ENCODE measurements at places on chromosomes 1 and 21.

DNA sequence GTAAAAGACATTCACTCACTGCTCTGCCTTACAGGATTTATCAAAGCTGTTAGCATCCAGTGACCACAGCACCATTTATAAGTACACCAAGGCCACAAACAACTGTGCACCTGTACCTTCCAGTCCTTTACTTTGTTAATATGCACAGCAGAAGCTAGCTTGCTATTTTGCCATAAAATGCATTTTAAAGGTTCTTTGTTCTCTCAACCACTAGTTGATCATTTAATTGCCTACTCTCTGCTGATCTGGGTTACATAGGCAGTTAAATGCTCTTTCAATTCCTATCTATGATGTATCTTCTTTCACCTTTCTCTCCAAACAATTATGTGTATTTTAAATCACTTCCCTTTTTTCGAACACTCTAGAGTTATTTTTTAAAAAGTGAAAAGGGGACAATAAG, 126.4 kb downstream of the SIPA1L2 start:
- no peak for DNase-seq

- DNase-seq: no peak
These were observed 58.8 kb upstream of the ZNF644 start for GRCh38 chr1:91080650-91081049.

DNA sequence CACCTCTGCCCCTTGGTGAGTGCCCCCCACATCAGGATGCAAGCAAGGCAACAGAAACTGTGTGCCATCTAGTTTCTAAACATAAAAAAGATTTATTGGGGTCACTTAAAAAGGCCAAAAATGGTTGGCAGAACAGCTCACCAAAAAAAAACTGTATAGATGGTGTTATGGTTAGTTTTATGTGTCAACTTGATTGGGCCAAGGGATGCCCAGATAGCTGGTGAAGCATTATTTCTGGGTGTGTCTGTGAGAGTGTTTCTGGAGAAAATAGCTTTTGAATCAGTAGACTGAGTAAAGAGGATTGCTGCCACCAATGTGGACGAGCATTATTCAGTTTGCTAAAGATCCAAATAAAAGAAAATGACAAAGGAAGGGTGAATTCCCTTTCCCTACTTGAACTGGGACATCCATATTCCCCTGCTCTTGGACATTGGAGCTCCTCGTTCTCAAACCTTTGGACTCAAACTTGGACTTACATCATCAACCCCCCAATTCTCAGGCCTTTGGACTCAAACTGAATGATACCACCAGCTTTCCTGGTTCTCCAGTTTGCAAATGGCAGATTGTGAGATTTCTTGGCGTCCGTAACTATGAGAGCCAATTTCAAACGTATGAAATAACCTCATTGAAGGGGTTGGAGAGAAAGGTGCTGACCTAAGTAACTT, 16.9 kb downstream of the CAPN9 start:
- no peak for DNase-seq

DNA sequence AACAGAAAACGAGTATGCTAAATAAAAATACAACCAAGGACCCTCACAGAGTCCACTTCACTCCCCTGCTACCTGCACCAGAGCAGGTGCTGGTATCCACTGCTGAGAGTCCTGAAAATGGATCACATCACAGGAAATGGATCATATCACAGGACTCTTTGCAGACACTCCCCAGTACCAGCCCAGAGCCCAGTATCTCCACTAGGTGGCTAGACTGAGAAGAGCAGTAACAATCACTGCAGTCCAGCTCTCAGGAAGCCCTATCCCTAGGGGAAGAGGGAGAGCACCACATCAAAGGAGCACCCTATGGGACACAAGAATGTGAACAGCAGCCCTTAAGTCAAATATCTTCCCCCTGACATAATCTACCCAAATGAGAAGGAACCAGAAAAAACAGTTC, 28.0 kb downstream of the AGBL4 start:
- DNase-seq: no peak

DNA sequence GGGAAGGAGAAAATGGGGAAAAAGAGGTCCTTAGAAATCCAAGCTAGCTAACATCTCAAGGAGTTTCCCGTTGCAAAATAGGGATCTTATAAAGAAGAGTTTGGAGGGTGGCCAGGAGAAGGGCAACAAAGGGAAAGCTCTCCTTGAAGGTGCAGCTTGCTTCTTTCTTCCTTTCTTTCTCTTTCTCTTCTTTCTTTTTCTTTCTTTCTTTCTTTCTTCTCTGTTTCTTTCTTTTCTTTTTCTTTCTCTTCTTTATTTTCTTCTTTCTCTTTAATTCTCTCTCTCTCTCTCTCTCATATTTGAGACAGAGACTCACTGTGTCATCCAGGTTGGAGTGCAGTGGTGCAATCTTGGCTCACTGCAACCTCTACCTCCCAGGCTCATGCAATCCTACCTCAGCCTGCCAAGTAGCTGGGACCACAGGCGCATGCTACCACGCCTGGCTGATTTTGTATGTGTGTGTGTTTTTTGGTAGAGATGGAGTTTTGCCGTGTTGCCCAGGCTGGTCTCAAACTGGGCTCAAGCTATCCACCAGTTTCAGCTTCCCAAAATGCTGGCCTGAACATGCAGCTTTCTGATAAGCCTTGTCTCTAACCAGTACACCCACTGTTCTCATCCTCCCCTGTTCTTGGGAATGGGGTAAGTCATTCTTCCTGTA, 44.4 kb downstream of the RNF11 start:
- DNase-seq: no peak

- no peak for DNase-seq
These were observed 48.1 kb downstream of the PRKCZ start for GRCh38 chr1:2098301-2098698.

DNA sequence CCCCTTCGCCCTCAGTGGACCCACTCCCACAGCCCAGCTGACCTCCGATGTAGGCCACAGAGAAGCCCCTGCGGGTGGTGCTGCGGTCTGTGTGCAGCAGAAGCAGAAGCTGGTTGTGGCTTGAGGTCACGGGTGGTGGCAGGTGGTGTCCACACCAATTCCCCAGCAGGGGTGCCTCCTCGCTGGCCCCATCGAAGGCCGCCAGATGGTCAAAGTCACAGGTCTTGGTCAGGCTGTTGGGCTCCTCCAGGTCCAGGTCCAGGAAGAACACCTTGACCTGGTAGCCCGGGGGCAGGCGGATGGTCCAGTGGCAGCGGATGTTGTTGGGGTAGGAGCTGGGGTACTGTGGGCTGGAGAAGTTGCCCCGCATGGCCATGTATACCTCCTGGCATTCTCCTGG, 13.1 kb downstream of the CDCP2 start:
- DNase-seq: no peak

DNA sequence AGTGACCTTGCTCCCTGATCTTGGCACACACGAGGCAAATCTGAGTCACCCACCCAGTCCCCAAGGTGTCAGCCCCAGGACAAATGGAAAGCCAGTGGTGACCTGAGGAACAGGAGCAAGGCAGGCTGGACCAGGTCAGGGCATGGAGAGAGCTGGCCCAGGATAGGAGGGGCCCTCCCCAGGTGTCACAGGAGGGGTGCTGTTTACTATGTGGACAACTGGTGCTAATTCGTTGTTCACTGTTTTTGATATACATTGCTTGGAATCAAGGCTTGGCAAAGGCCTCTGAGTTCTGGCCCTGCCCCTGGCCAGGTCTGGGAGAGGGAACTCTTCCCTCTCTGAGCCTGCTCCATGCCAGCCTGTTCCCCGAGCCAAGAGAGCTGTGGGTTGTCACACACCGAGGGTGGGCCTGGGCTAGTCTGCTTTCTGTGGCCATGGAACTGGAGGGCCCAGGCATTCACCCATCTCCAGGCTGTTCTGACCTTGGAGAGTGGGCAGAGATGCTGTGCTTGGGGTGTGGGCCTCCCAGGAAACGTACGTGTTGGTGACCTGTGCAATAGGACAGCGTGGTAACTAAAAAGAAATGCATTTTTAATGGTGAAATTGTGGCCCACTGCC, 41.8 kb downstream of the CRYAA start:
- DNase-seq: no peak

GRCh38 chr1:197692965-197693364, 82.3 kb downstream of the DENND1B start:
- DNase-seq: peak; percentile 59

DNA sequence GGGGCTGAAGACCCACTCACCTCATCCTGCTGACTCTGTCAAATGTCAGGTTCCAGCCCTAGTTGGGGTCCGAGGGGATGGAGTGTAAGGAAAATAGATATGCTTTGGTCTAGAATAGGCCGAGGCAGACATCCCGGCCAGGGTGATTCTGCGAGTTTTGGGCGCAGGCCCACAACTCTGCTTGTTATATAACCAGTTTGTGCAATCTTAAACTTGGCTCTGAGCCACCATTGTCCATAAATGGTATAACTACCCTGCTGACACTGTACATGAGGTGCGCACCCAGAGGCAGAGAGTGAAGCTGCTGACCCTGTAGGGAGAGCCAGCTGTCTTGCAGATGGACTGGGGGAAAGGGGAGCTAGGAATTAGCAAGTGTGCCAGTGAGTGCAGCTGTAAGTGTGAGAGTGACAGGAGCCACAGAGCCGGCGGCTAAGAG, 1388.8 kb downstream of the AMY1C start:
- peak; percentile 2 for DNase-seq

- no peak for DNase-seq
These were observed 54.3 kb downstream of the ZSWIM5 start for GRCh38 chr1:45152126-45152525.

- DNase-seq: no peak
These were observed 1.3 kb downstream of the S1PR1 start for GRCh38 chr1:101238031-101238628.

DNA sequence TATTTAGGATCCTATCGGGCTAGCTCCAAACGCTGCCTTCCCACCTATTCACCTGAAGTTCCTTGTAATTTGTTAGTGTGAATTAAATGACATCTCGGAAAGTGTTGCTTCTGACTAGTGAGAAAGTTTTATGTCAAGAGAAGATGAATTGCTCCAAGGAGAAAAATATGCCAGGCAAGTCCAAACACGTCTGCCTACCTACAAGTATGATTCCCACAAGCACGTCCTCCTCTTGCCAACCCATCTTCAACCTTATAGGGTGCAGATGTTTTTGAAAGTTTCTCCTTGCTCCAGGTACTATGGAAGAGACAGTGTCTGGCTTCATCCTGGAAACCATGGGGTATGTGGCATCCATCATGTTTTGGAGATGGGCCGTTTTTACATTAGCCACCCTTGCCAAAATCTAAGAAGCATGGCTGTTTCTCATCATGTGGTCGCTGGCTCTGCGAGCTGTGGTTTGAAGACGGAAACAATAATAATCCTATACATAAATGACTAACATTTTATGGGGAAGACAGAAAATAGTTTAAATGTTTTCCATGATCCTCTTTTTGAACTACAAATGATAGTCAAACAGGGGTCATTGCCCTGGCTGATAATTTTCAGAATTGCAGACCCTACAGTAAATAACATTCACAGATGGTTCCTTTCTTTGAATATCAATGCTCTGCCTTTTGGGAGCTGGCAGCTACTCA, 505.8 kb downstream of the SMYD3 start:
- peak; percentile 60 for DNase-seq

DNA sequence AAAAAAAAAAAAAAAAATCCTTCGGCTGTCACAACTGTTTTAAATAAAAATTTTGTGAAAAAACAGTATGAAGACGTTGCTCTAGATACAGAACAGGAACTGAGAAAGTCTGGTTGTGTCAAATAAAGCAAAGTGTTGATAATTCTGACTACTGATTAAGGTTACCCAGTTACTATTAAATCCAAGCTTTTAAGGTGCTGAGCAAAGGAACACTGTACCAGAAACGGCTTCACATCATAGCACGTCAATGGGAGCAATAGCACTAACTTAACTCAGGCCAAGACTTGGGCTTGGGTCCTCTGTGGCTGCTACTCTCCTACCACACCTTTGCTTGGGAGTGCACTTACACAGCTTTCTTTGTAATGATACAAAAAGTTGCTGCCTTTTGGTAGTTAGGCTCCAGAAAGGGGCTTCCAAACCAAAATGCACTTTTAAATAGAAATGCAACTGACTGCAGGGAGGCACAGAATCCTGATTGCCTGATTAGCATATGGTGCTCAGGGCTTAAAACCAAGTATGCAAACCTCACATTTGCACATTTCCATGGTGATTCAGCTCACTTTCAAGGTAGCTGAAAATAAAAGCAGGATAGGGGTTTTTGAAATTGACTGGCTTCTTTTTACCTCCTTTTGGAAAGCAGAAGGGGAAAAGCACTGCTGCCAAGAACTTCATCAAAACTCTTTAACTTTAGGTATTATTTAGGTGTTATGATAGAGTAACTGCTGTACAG, 6.3 kb downstream of the MCL1 start:
- peak; percentile 65 for DNase-seq

GRCh38 chr1:210298296-210298695, 30.4 kb upstream of the HHAT start:
- DNase-seq: no peak

GRCh38 chr1:235006816-235007215, 121.8 kb downstream of the TOMM20 start:
- DNase-seq: no peak

GRCh38 chr1:152621993-152622392, 910 bp downstream of the LCE3A start:
- no peak for DNase-seq

- DNase-seq: peak; percentile 86
These were observed 15.2 kb upstream of the HMCN1 start for GRCh38 chr1:185719021-185719420.

- DNase-seq: peak; percentile 93
These were observed at the start of gene MR1 for GRCh38 chr1:181033799-181034451. Gene MR1, plus strand, starts transcription at chr1:181033983. Its CDS starts 25 bp downstream, at chr1:181034008.

- DNase-seq: peak; percentile 88
These were observed 41.8 kb downstream of the SGIP1 start for GRCh38 chr1:66575739-66576138.

DNA sequence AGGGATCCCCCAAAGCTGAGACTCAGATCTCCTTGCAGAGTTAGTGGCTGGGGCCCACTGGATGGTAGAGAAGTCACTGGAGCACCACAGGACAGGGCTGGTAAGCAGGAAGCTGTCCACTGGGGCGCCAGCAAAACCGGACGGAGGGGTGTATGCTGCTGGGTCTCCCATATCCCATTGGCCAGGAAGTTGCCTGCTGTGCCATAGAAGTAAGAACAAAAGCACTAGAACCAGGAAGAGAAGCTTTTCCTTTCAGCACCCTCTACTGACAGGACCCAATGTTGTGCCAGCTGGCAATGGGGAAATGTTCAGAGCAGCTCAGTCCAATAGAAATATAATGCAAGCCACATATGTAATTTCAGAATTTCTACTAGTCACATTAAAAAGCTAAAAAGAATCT, 146.6 kb downstream of the SPATA46 start:
- peak; percentile 12 for DNase-seq

GRCh38 chr1:71179997-71180396, 99.2 kb upstream of the ZRANB2 start:
- DNase-seq: no peak

DNA sequence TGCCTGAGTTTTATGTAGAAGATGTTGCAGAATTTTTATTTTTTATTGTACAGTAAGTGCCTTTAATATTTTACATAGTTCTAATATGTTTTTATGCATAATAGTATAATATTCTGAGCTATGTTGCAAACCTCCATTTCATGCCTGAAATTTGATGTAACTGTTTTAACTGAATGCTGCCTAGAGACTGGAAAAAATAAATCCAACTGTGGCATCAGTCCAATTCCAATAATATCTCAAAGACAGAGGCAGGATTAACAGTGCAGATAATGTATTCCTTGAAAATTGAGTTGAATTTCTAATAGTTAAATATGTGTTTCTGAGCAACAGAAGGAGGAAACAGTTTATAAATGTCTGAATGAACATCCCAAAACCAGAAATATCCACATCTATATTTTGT, 61.1 kb upstream of the KIF1B start:
- no peak for DNase-seq
